ENCODE measurements at places on chromosomes 4 and X. TPM values are rescaled to one million over a fixed set of nuclear protein-coding genes. Genes with fewer than 3 reads are reported as not detected.

The SPIN2A gene
- 0.36 TPM for polyA plus RNA-seq

The KLHL15 gene
- polyA plus RNA-seq: 3.7 TPM

The RTL9 gene
- polyA plus RNA-seq: 5.9 TPM

The ARMCX2 gene
- polyA plus RNA-seq: 48.0 TPM

The PPEF1 gene
- 0.12 TPM for polyA plus RNA-seq

The MEPE gene
- polyA plus RNA-seq: not detected

The MAP7D2 gene
- polyA plus RNA-seq: 0.62 TPM

The SH3D19 gene
- polyA plus RNA-seq: 66.1 TPM

The RFC1 gene
- polyA plus RNA-seq: 27.5 TPM

The ERCC6L gene
- polyA plus RNA-seq: 0.23 TPM

The EREG gene
- 0.04 TPM for polyA plus RNA-seq

The ODAM gene
- not detected for polyA plus RNA-seq

The MAP9 gene
- 7.6 TPM for polyA plus RNA-seq

The CDS1 gene
- 2.7 TPM for polyA plus RNA-seq

The HTR2C gene
- polyA plus RNA-seq: not detected

The GLRB gene
- 0.71 TPM for polyA plus RNA-seq

The RPA4 gene
- 0.08 TPM for polyA plus RNA-seq

The TRMT2B gene
- polyA plus RNA-seq: 8.8 TPM

The DDX53 gene
- not detected for polyA plus RNA-seq

The F8A1 gene
- 33.0 TPM for polyA plus RNA-seq

The CXCL13 gene
- 1.4 TPM for polyA plus RNA-seq

The CFAP99 gene
- not detected for polyA plus RNA-seq

The HDX gene
- 4.3 TPM for polyA plus RNA-seq

The DHX15 gene
- 78.6 TPM for polyA plus RNA-seq

The AGTR2 gene
- not detected for polyA plus RNA-seq

The RASSF6 gene
- 0.85 TPM for polyA plus RNA-seq

The VSIG4 gene
- polyA plus RNA-seq: 92.5 TPM

The UGT2A1 gene
- not detected for polyA plus RNA-seq

The CCDC110 gene
- 1.8 TPM for polyA plus RNA-seq

The TEX11 gene
- not detected for polyA plus RNA-seq

The TBC1D1 gene
- polyA plus RNA-seq: 39.5 TPM

The DKK2 gene
- 1.6 TPM for polyA plus RNA-seq

The SLIT2 gene
- polyA plus RNA-seq: 16.1 TPM

The NEIL3 gene
- polyA plus RNA-seq: 0.10 TPM

The FAM236C gene
- polyA plus RNA-seq: not detected

The H2AZ1 gene
- polyA plus RNA-seq: 257 TPM

The USP38 gene
- 5.3 TPM for polyA plus RNA-seq

The NUDT10 gene
- polyA plus RNA-seq: 17.1 TPM

The FRG2 gene
- polyA plus RNA-seq: not detected

The GAGE13 gene
- not detected for polyA plus RNA-seq

The MAGEE1 gene
- polyA plus RNA-seq: 4.3 TPM

The PAGE2 gene
- polyA plus RNA-seq: not detected

The TADA2B gene
- 18.6 TPM for polyA plus RNA-seq

The HSPA4L gene
- 0.63 TPM for polyA plus RNA-seq

The NLGN3 gene
- 5.2 TPM for polyA plus RNA-seq

The PTTG2 gene
- polyA plus RNA-seq: 0.13 TPM

The DGAT2L6 gene
- polyA plus RNA-seq: not detected

The CPE gene
- 207 TPM for polyA plus RNA-seq

All from ovary (tissue), 10 donors.